ENCODE measurements at places on chromosomes 16 and 17.

GRCh38 chr16:29029168-29029994 is 44.5 kb downstream of the LAT start:
- peak; percentile 90 for DNase-seq

DNA sequence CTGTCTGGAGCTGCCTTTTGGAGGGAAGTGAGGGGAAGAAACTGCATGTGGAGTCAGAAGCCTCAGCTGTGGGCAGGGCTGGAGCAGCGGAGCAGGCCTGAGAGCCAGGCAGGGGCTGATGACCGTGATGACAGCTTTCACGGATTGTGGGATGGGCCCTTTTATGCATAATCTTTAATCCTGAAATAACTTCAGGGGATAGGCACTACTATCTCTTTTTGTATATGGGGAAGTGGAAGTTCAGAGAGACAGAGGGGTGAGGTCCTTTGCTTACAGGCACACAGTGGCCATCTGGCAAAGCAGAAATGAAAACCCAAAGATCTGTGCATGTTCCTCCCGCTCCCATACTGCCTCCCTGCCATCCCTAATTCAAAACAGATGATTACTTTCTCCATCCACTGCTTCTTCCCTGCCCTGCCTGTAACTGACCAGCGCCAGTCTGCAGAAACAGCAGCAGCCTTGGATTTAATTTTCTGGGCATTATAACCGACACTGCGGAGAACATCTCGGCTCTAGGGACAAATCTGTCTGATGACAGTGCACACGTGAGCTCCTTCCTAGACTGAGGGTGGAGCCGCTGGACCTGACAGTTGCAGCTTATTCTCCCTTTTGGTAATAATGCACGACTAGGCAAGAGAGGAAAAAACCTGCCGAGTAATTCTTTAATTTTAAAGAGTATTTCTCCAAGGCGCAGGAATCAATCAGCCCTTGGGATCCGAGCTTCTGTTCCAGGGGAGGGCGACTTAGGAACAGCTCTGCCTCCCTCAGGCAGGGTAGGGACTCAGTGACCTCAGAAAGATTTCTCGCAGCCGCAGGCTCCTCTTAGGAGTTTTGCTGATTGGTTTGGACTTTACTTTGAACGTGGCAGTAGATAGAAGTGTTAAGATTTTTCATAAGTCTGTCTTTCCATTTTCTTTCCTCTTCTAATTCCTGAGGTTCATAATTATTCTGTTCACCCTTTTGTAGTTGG is 95.4 kb downstream of the UTP18 start:
- DNase-seq: no peak

- DNase-seq: no peak
Observed at GRCh38 chr17:49576917-49577649, 1.4 kb downstream of the NXPH3 start.

DNA sequence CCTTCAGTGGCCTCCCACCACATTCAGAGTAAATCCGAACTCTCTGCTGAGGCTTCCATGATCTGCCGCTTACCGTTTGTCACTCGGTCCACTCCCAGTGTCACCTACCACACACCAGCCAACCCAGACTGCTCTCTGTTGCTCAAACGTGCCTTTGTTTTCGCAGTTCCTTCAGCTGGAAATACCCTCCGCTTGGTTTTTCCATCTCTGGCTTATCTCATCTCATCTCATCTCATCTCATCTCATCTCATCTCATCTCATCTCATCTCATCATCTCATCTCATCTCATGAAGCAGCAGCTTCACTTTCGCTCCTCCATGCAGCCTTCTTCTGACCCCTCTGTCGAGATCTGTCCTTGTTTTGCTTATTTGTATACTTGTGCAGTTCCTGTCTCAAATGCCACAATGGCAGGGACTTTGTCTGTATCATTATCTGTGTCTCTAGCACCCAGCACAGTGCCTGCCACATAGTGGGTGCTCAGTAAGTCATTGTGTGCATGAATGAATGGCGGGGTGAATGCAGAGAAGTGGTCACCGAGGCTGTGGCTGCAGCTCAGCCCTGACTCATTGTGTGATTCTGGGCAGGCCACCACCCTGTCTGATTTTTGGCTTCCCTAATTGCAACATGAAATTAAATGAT is 3.8 kb upstream of the SNX20 start:
- DNase-seq: no peak

- DNase-seq: no peak
Observed at GRCh38 chr16:63904930-63905329, 1216.9 kb downstream of the CDH11 start.

DNA sequence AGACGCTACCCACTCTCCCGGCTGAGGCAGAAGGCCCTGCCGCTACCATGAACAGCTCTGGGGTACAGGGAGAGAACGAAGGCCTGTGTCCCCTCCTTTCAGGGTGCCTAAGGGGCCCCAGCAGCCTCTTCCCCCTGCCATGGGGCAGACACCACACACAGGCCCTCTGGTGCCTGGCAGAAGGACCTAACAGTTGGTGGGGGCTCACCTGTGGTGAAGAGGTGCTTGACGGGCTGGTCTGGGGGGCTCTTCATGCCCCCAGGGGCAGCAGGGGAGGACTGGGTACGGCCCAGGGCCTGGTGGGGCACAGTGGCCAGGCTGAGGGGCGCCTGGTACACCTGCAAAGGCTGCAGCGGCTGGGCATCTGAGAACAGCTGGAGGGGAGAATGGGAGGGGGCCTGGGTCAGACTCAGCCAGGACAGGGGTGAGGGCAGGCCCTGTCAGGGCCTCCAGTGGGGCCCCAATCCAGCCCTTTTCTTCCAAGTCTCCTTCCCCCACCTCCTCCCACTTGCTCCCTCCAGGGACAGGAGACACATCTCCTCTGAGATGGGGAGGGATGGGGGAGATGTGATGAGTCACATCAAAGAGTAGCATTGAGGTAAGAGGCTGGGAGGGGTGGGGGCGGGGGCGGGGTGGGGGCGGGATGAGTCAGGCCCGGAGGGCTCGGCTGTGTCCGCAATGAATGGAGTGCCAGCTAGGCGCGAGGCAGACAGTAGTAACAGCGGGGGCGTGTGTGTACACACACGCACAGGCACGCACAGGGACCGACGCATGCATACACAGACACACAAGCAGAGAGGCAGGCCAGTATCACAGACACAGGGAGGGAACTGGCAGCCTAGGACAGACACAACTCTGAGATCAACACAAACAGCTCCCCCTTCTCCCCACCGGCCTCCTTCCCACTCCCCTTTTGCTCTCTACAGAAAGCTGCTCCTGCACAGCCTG is 16.1 kb downstream of the G6PC3 start:
- DNase-seq: peak; percentile 63
